Tibial nerve (tissue), 4 donors: ENCODE measurements at places on chromosomes 6 and 20. TPM values are rescaled to one million over a fixed set of nuclear protein-coding genes. Genes with fewer than 3 reads are reported as not detected.

- DNase-seq: peak; percentile 41
These were observed 54.5 kb downstream of the KCNB1 start for GRCh38 chr20:49427751-49428518.

- DNase-seq: no peak
These were observed 167.2 kb upstream of the THEMIS start for GRCh38 chr6:128068119-128068479.

DNA sequence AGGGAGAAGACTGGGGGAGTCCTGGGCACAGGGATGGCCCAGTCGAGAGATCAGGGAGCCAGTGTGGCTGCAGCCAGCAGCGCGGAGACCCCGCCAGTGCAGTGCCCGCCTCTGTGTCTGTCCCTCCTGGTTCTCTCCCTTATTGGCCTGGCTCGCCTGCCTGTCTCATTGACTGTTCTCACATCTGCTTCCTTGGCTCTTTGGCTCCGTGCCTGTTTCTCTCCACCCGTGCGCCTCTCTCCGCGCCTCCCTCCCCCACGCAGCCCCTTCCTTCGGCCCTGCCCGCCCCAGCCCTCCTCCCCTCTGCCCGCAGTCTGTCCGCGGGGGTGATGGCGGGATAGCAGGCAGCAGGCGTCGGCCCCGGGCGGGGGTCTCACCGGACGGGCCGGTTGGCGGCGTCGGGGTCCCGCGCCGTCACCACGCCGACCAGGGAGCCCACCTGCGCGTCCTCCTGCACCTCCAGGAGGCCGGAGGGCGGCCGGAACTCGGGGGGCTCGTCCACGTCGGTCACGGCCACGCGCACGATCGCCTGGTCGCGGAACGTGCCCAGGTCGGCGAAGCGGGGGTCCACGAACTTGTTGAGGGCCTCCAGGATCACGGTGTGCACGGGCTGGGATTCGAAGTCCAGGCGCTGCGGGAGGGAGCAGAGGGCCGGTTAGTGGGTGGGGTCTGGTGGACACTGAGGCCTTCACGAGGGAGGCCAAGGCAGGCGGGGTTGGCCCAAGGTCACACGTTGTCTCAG lies 92.0 kb downstream of the CD40 start:
- no peak for DNase-seq

GRCh38 chr6:126268092-126268491 lies 71.8 kb upstream of the CENPW start:
- DNase-seq: no peak

- DNase-seq: peak; percentile 39
These were observed 4.8 kb upstream of the PRPH2 start for GRCh38 chr6:42727087-42727611.

DNA sequence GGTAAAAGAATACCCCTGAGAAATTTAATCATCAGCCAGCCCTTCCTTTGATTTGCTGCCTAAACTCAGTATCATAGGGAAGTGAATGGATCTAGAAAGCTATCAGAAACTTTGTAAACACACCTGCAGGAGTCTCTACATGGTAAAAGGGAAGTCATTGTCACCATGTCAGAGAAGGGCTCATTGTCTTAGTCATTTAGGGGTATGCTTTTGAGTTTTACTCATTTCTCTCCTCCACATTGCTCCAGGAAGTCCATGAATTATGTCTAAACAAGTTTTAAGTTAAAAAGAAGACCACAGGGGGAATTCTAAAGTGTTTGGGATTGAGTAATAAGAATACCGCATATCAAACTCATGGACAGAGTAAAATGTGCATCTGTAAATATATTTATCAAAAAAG lies 2.5 kb downstream of the SLC17A1 start:
- DNase-seq: no peak

The SLC17A1 gene
- not detected for total RNA-seq

The FLRT3 gene
- 26.7 TPM for total RNA-seq

The ACTL10 gene
- 4.3 TPM for total RNA-seq

The RIPK1 gene
- 22.6 TPM for total RNA-seq

The CUL7 gene
- 16.3 TPM for total RNA-seq
